ENCODE measurements at places on chromosomes 1 and 21.

DNA sequence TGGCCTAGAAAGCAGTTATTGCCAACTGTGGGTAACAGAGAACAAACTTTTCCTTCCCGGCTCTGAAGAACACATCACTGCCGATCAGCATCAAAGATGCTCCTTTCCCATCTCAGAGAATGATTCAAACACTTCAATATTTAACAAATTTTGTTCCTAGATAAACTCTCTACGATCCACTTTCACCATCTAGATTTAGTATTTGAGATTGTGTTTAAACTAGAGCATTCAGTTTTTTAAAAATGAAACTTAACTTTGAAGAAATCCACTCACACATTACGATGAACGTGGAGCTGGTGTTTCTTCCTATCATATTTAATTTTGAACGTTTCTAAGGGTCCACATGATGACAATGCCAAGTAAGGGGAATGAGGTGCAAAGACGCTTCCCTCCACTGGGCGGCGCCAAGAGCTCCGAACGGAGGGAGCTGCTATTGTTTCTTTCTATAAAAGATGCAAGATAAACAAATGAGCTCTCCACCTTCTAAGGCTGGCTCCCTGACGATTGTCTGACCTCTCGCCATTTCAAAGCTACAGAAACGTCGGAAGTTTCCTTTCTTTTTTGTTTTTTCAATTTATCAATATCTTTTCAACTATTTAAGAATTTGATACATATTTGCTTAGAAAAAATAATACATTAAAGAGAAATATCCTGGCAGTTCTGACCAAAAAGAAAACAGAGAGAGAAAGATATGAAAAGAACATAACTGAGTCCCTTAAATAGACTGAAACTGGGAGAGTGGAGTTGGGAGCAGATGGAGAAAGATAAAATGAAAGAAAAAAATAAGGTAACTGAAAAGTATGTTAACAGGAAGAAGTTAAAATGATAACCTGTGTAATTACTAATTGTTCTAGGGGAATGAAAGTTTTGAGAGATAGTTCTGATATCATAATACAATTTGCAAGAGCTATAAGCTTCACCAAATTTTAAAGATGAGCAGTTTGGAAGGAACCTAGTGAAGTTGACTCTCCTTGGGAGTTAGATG lies 4.4 kb upstream of the BARHL2 start:
- H3K4me3 ChIP-seq = no peak overlapping the region
- H3K27ac ChIP-seq = no peak overlapping the region
- H3K4me1 ChIP-seq = no peaks in the 10 kb centered on the region
- H3K36me3 ChIP-seq = no peaks in the 10 kb centered on the region

DNA sequence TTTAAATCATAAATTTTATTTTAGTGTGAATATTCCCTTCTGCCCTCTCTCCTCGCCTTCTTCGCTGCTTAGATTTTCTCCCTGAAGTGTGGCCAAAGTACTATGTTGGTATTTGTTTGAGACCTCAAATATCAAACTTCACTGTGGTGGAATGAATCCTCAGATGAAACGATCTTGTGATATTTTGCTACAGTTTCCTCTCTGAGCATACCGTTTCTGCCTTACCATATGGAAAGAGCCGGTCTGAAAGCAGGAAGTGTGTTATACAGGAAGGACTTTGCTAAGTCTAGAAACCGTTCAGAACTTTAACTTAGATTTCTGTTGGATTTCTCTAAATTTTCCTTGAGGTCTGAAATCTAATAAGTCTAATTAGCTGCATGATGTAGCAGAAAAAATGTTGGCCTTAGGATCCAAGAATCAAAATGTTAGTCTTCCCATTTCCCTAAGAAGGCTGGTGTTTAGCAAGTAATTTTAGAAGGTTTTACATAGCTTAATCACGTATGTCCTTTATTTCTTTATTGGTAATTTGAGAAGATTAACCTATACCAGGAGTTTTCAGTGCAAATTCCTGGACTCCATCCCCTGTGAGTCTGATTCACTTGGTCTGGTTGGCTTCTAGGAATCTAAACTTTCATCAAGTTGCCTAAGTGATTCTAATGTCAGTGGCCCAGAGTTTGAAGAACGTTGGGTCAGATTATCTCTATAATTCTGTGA lies 30.7 kb downstream of the SDCCAG8 start:
- no peak overlapping the region for H3K4me3 ChIP-seq
- peak overlapping the region; percentile 60 for H3K27ac ChIP-seq
- peaks cover 20% of the 10 kb centered on the region for H3K4me1 ChIP-seq
- H3K36me3 ChIP-seq = peaks cover 5% of the 10 kb centered on the region

- no peak overlapping the region for H3K4me3 ChIP-seq
- H3K36me3 ChIP-seq = no peaks in the 10 kb centered on the region
- H3K27me3 ChIP-seq = no peaks in the 10 kb centered on the region
- peaks cover 7% of the 10 kb centered on the region for H3K4me1 ChIP-seq
- DNase-seq = no peak
Observed at GRCh38 chr1:145716641-145717345, 2.5 kb upstream of the CD160 start.

- no peak for DNase-seq
- no peaks in the 10 kb centered on the region for H3K36me3 ChIP-seq
- H3K4me1 ChIP-seq = no peaks in the 10 kb centered on the region
- H3K27ac ChIP-seq = no peak overlapping the region
Observed at GRCh38 chr1:58104960-58105359, 441.6 kb downstream of the OMA1 start.

DNA sequence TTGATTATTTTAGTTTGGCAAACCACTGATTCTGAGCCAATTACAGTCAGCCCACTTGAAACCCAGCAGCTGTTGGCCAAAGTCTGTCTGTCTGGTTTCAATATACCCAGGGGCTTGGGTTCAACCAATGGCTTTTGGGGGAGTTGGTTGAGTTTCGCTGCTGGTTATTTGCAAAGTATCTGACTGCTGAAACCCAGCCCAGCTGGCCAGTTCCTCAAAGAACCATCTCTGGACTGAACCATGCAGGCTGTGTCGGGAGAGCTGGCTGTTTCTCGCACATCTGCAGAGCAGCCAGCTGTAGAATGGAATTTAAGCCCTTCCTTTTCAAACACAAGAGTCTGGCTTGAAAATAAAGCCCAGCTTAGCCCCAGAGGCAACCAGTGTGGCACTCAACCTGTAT lies 66.0 kb upstream of the PAX7 start:
- H3K27ac ChIP-seq = no peak overlapping the region
- peaks cover 5% of the 10 kb centered on the region for H3K4me1 ChIP-seq
- H3K36me3 ChIP-seq = no peaks in the 10 kb centered on the region
- DNase-seq = no peak
- H3K4me3 ChIP-seq = no peak overlapping the region

DNA sequence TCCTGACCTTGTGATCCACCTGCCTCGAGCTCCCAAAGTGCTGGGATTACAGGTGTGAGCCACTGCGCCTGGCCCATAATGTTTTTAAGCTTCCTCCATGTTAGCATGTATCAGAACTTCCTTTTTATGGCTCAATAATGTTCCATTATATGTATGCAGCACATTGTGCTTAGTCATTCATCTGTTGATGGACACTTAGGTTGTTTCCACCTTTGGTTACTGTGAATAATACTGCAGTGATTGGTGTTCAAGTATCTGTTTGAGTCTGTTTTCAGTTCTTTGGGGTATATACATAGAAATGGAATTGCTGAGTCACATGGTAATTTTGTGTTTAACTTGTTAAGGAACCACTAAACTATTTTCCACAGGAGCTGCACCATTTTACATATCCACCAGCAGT lies 17.7 kb downstream of the CMPK1 start:
- H3K27me3 ChIP-seq = no peaks in the 10 kb centered on the region
- H3K36me3 ChIP-seq = no peaks in the 10 kb centered on the region
- no peak for DNase-seq
- no peak overlapping the region for H3K4me3 ChIP-seq
- H3K27ac ChIP-seq = no peak overlapping the region
- H3K4me1 ChIP-seq = peaks cover 7% of the 10 kb centered on the region

GRCh38 chr1:169648709-169649108 lies 18.8 kb upstream of the SELP start:
- H3K4me3 ChIP-seq = no peak overlapping the region
- DNase-seq = no peak
- no peak overlapping the region for H3K27ac ChIP-seq
- no peaks in the 10 kb centered on the region for H3K27me3 ChIP-seq
- H3K36me3 ChIP-seq = no peaks in the 10 kb centered on the region

GRCh38 chr1:203467550-203467921 lies 8.1 kb upstream of the PRELP start:
- no peak overlapping the region for H3K4me3 ChIP-seq
- no peak overlapping the region for H3K27ac ChIP-seq
- H3K27me3 ChIP-seq = 0 out of 2 replicates have a peak, but pooled peaks cover 3% of the 10 kb centered on the region
- H3K4me1 ChIP-seq = peaks cover 18% of the 10 kb centered on the region
- DNase-seq = no peak

GRCh38 chr1:6770751-6771440 lies 14.4 kb upstream of the CAMTA1 start:
- DNase-seq = no peak
- H3K4me3 ChIP-seq = peak overlapping the region; percentile 55
- peak overlapping the region; percentile 99 for H3K27ac ChIP-seq
- H3K36me3 ChIP-seq = no peaks in the 10 kb centered on the region

- H3K27ac ChIP-seq = no peak overlapping the region
- no peaks in the 10 kb centered on the region for H3K4me1 ChIP-seq
- H3K27me3 ChIP-seq = no peaks in the 10 kb centered on the region
- DNase-seq = no peak
- no peaks in the 10 kb centered on the region for H3K36me3 ChIP-seq
- no peak overlapping the region for H3K4me3 ChIP-seq
Observed at GRCh38 chr1:52679048-52679447, 19.1 kb downstream of the COA7 start.

- H3K36me3 ChIP-seq = no peaks in the 10 kb centered on the region
- no peaks in the 10 kb centered on the region for H3K27me3 ChIP-seq
- no peak overlapping the region for H3K27ac ChIP-seq
Observed at GRCh38 chr1:150551784-150552127, 2.5 kb downstream of the ADAMTSL4 start.

DNA sequence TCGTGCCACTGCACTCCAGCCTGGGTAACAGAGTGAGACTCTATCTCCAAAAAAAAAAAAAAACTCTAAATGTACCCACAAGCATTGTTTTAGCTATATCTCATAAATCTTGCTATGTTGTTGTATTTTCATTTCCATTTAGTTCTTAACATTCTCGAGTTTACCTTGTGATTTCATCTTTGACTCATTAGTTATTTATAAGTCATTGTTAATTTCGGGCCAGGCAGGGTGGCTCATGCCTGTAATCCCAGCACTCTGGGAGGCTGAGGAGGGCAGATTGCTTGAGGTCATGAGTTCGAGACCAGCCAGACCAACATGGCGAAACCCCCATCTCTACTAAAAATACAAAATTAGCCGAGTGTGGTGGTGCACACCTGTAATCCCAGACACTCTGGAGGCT lies 11.7 kb downstream of the HES2 start:
- H3K4me1 ChIP-seq = no peaks in the 10 kb centered on the region
- H3K36me3 ChIP-seq = no peaks in the 10 kb centered on the region
- H3K27me3 ChIP-seq = no peaks in the 10 kb centered on the region
- no peak for DNase-seq
- H3K27ac ChIP-seq = no peak overlapping the region
- no peak overlapping the region for H3K4me3 ChIP-seq

- H3K4me1 ChIP-seq = peaks cover 57% of the 10 kb centered on the region
- peak; percentile 37 for DNase-seq
- H3K27me3 ChIP-seq = no peaks in the 10 kb centered on the region
- no peaks in the 10 kb centered on the region for H3K36me3 ChIP-seq
- peak overlapping the region; percentile 83 for H3K27ac ChIP-seq
Observed at GRCh38 chr1:192153276-192153675, 5.0 kb upstream of the RGS18 start.

Measured in Karpas-422 (cell line).